ENCODE measurements at places on chromosomes 4 and X. TPM values are rescaled to one million over a fixed set of nuclear protein-coding genes. Genes with fewer than 3 reads are reported as not detected.

DNA sequence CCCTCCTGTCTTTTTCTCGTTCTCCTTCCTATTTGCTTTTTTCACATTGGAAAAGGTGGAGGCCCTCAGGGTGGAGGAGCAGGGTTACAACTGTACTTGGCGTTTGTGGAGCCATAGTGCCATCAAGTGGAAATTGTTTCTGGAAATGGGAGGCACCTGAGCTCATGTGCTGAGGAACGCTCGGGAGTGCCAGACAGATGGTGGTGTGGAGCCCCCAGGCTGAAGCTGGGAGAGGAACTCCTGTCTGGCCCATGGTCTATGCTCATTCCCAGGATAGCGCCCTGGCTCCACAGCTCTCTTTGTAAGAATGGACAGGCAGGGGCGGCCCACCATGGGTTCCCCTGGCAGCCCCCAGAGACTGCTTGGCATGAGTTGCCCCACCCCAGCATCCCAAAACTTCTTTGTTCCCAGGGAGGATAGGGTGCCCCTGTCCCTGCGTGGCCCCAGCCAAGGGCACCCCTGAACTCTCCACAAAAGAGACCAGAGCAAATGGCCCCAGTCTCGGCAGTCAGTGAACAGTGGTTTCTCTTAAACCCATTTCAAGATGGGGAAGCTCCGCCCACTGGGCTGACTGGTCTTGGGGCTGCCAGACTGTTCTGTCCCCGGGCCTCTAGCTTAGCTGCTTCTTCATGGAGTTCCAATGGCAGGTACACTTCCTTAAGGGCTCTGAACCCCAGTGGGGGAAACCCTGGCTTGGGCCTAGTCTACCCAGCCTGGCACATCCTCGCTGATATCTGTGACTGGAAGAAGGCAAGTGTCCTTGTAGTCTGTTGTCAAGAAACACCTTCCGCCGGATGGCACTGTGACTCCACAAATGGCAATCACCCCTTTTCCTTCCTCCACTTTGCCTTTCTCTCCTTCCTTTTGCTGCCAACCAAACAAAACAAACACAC lies 70.1 kb downstream of the NBDY start:
- no peak for DNase-seq

GRCh38 chrX:131789664-131790063 lies 233.4 kb upstream of the STK26 start:
- DNase-seq, result no peak

The CXCL10 gene
- not detected for total RNA-seq

DNA sequence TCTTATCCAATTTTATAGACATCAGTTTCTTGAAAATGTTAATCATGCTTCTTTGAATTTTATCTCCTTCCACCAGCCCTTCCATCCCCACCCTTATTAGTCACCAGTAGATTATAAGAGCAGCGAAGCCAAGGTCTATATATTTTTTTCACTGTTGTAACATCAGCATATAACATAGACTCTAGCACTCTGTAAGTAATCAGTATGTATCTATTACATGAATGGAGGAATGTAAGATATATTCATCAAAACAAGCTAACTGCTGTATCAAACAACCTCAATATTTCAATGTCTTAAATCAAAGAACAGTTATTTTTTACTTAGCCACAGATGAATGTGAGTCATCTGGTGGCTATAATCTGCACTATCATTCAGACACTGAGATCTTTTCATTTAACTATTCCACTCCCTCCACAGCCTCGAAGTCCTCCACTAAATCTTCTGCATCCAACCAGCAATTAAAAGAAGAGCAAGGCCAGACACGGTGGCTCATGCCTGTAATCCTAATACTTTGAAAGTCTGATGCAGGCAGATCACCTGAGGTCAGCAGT lies 178.9 kb downstream of the CENPC start:
- no peak for DNase-seq

- DNase-seq, result no peak
Measured at GRCh38 chrX:25020905-25021449, 5.2 kb upstream of the ARX start.
